ENCODE measurements at places on chromosomes 13 and 19.

GRCh38 chr13:29802621-29803020, 47.8 kb downstream of the UBL3 start:
- peaks cover 5% of the 10 kb centered on the region for H3K4me1 ChIP-seq
- DNase-seq: no peak
- no peaks in the 10 kb centered on the region for H3K36me3 ChIP-seq
- no peaks in the 10 kb centered on the region for H3K27me3 ChIP-seq
- no peak overlapping the region for H3K4me3 ChIP-seq

DNA sequence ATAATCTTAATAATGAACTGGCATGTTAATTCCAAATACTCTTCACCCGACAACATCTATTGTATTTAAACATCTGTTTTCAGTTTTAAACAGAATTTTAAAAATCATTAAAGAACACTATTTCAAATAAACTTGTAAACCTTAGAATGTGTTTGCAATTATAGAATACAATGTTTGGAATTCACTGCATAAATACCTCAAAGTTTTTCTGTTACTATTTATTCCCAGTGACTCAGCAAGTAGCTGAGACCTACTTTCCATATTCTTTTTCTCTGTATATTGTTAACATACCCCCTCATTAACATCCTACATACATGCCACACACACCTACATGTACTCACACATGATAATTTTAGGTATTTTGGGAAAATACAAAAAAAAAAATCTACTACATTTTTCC, 1134.3 kb downstream of the SLITRK1 start:
- H3K4me3 ChIP-seq: no peak overlapping the region
- H3K36me3 ChIP-seq: no peaks in the 10 kb centered on the region
- DNase-seq: no peak
- no peaks in the 10 kb centered on the region for H3K27me3 ChIP-seq
- no peaks in the 10 kb centered on the region for H3K4me1 ChIP-seq

DNA sequence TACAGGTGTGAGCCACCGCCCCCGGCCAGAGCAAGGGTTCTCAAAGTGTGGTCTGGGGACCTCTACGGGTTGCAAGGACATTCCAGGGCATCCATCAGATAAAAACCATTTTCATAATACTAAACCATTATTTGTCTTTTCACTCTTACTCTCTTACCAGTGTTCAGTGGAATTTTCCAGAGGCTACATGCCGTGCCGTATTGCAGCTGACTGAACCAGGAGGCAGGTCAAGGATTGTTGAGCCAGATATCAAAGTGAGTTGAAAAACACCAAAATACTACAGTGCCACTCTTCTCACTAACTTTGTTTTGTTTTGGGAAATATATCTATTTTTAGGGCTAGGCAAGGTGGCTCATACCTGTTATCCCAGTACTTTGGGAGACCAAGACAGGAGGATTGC, 7.2 kb upstream of the PNMA8B start:
- H3K27ac ChIP-seq: no peak overlapping the region
- H3K27me3 ChIP-seq: no peaks in the 10 kb centered on the region
- no peak for DNase-seq
- H3K36me3 ChIP-seq: no peaks in the 10 kb centered on the region
- H3K4me3 ChIP-seq: no peak overlapping the region

DNA sequence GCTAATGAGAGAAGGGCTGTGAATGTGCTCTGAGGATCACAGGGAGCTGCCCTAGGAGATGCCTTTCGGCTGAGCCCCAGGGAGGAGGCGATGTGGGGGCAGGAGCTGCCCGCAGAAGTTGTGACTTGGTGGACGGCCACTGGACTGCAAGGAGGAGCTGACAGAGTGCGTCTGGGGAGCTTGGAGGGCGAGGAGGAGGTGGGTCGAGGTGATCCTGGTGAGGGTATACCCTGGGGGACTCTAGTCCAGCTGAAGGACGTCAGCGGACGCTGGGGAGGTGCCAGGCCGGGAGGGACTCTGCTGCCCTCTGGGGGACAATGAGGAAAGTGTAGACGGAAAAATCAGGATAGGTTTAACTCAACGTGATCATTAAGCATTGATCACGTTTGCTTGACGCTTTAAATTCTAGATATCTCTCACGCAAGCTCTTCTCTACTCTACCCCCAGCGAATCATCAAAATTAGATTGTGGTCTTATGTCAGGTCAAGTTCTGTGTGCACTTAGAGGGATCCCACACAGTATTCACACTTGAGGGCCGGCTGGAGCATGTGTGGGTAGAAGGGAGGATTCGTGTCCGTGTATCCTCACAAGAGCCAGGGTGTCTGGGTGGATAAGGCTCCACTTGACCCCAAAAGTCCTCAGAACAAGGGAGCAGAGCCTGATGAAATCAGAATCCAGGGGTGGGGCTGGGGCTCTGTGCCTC, 3.3 kb upstream of the CEACAM7 start:
- H3K4me1 ChIP-seq: no peaks in the 10 kb centered on the region
- H3K4me3 ChIP-seq: no peak overlapping the region
- H3K36me3 ChIP-seq: no peaks in the 10 kb centered on the region
- DNase-seq: no peak
- no peaks in the 10 kb centered on the region for H3K27me3 ChIP-seq
- no peak overlapping the region for H3K27ac ChIP-seq

DNA sequence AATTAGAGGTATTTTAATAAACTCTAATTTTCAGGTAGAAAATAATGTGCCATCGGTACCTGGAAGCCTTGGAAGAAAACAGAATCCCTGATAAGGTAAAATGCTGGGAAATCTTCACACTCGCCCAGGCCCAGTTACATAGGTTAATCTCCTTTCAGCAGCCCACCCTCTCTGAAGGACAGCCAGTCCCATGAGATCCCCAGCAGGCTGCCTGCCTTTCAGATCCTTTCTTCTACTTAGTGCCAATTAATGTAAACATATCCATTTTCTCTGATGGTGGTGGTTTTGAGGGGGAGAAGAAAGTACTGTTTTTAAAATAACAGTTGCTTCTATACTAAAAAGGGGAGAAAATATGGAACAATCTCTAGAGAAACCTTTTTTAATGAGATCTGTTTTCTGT, 12.2 kb downstream of the SMAD9 start:
- DNase-seq: no peak
- no peak overlapping the region for H3K4me3 ChIP-seq
- H3K36me3 ChIP-seq: no peaks in the 10 kb centered on the region

DNA sequence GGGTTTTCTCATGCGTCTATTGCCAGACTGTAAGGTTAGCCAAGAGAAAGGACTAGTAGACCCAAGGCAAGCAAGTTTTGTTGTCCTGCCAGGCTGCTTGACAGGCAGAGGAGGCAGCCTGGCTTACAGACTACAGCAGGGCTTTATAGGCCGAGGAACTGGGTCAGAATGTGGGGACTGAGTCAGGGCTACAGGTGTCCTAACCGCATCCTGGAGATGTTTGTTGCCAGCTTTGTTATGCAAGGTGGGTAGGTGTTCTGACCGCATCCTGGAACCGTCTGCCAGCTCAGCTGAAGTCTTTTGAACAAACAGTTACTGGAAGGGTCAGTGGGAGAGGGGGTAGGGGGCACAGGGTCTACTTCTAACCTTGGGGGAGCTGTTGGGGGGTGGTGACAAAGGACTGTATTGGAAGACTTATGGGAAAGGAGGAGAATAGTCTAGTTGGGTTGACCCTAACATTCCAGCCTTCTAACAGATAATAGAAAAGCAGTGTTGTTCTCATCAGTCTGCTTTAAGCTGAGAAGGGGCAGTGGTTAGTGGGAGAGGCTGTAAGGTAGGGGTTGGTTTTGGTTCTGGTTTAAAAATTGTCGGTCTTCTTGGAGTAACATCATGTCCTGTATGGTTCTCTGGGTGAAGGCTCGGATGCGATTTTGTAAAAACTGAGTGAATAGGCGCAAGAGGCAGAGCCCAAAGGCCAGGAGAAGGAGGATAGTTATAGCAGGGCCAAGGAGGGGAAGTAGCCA, 913.8 kb upstream of the SLITRK5 start:
- H3K27me3 ChIP-seq: no peaks in the 10 kb centered on the region
- no peak for DNase-seq
- peak overlapping the region; percentile 70 for H3K27ac ChIP-seq
- no peaks in the 10 kb centered on the region for H3K4me1 ChIP-seq

DNA sequence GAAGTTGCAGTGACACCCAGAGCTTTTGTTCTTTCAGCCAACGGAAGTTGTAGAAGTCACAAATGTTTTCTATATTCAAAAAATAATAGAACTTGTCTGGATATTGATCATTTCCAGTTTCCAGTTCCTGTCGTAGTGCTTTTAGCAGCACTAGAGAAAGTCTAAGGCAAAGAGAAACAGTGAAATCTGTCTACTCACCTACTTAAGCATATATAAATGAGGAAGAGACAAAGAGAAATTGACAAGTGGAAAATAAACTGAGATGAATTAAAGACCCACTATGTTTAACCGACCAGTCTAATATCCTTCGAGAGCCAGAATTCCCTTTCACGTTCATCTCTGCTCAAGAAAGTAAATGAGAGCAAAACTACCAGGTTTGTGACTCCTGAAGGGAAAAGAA, 36.7 kb downstream of the DACH1 start:
- H3K27me3 ChIP-seq: no peaks in the 10 kb centered on the region
- no peak overlapping the region for H3K27ac ChIP-seq
- no peaks in the 10 kb centered on the region for H3K4me1 ChIP-seq

DNA sequence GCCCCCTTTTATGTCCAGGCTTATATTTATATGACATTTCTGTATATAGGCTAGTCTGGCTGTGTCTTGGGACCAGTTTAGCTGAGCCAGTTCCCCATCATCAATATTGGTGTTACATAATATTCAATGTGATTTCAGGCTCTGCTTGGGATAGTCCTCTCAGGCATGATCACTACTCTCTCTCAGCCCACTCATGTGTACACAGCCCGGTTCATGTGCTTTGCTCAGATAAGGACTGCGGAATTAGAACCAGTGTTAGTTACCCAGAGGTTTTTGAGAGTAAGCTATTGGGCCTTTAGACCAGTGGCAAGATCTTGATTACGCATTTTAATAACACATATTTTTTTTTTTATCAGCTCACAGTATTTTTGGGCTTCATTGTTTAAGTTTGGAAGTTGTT, 219.9 kb downstream of the GPC5 start:
- no peak for DNase-seq
- no peaks in the 10 kb centered on the region for H3K36me3 ChIP-seq
- no peak overlapping the region for H3K4me3 ChIP-seq
- H3K27ac ChIP-seq: no peak overlapping the region
- no peaks in the 10 kb centered on the region for H3K4me1 ChIP-seq

GRCh38 chr19:19170053-19170872, at the start of gene MEF2B:
TSS of gene MEF2B (minus strand) at chr19:19170263. CDS start at chr19:19150735, 19,528 bp downstream.
- H3K4me3 ChIP-seq: no peak within 1 kb of the TSS
- H3K27ac ChIP-seq: no peak within 1 kb of the TSS
- DNase-seq: peak; percentile 56
- no peaks in the 10 kb centered on the region for H3K36me3 ChIP-seq
- no peaks in the 10 kb centered on the region for H3K27me3 ChIP-seq

DNA sequence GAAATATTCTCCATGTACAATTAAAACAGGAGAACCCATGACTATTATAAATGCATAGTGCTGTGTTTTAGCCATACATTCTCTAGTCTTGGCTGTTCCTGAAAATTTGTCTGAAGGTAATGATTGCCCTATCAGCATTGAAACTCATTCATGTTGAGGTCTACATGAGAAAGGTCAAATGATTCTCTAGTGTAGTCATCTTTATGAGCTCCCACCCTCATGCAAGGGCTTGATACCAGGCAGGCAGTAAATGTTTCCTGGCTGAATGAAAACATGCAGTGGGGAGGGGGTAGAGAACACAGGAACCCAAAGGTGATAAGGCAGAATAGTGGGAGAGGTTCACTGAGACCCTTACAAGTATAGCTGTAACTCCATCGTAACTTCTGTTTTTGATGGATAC, 424.3 kb downstream of the COG6 start:
- no peak overlapping the region for H3K27ac ChIP-seq
- no peaks in the 10 kb centered on the region for H3K36me3 ChIP-seq
- DNase-seq: no peak
- no peaks in the 10 kb centered on the region for H3K27me3 ChIP-seq
- no peak overlapping the region for H3K4me3 ChIP-seq

DNA sequence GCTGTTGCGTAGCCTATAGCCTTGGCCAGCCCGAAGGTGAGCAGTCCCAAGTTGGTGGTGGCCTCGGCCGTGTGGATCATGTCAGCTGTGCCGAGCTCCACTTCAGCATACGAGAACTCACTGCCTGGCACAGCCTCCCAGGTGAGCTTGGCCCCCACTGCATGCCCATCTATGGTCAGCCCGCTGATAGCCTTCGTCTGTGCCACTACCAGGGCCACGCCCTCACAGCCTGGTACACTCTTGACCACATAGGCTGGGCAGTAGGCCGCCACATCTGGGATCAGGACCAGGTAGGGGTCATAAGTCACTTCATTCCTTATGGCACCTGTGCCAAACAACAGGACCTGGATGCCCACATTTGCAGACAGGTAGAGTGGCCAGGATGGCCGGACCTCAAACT, 7.4 kb downstream of the FCGBP start:
- no peak overlapping the region for H3K4me3 ChIP-seq
- no peaks in the 10 kb centered on the region for H3K27me3 ChIP-seq
- no peaks in the 10 kb centered on the region for H3K4me1 ChIP-seq
- DNase-seq: no peak
- no peaks in the 10 kb centered on the region for H3K36me3 ChIP-seq
- H3K27ac ChIP-seq: no peak overlapping the region

DNA sequence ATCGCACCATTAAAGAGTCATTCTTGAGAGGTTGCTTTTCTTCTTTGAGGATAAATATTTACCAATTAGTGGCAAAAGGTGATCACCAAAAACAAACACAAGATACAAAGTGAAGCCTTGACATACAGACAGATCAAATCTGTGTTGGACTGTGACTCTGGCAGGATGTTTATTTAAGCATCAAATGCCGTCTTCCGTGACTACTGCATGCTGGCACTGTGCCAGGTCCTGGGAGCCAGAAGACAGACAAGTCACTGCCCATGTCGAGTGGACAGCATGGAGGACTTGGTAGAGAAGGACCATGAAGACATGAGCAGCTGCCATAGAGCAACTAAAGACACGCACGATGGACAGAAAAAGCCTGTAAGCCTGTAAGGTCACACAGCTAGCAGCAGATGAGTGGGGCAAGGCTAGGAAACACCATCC, 92.8 kb upstream of the FARP1 start:
- no peak overlapping the region for H3K27ac ChIP-seq
- no peaks in the 10 kb centered on the region for H3K27me3 ChIP-seq
- H3K36me3 ChIP-seq: no peaks in the 10 kb centered on the region
- H3K4me1 ChIP-seq: no peaks in the 10 kb centered on the region
- DNase-seq: no peak

- DNase-seq: no peak
- no peaks in the 10 kb centered on the region for H3K36me3 ChIP-seq
- no peak overlapping the region for H3K27ac ChIP-seq
- H3K4me3 ChIP-seq: no peak overlapping the region
- H3K4me1 ChIP-seq: peaks cover 15% of the 10 kb centered on the region
These were observed 37.7 kb downstream of the ATP11A start for GRCh38 chr13:112727581-112727980.

- H3K4me3 ChIP-seq: no peak overlapping the region
- peak; percentile 68 for DNase-seq
- H3K27ac ChIP-seq: no peak overlapping the region
These were observed 1.1 kb upstream of the FXYD3 start for GRCh38 chr19:35114353-35115176.

GRCh38 chr13:114142640-114143490, 10.4 kb upstream of the RASA3 start:
- H3K27me3 ChIP-seq: no peaks in the 10 kb centered on the region
- H3K36me3 ChIP-seq: no peaks in the 10 kb centered on the region
- H3K27ac ChIP-seq: peak overlapping the region; percentile 85
- H3K4me3 ChIP-seq: peak overlapping the region; percentile 8
- H3K4me1 ChIP-seq: peaks cover 87% of the 10 kb centered on the region
- DNase-seq: peak; percentile 56
